Activated T-helper 17 cell treated with anti-CD3 and anti-CD28 coated beads, Interleukin-2, amount 50 U/mL, for 72 hours (primary cell): ENCODE measurements at places on chromosomes 4 and X. TPM values are rescaled to one million over a fixed set of nuclear protein-coding genes. Genes with fewer than 3 reads are reported as not detected.
A peak's percentile ranks its signal among the peaks of the same experiment; 100 is the strongest.

The RAB33A gene
- 36.1 TPM for total RNA-seq

The IL13RA2 gene
- not detected for total RNA-seq

The PDGFRA gene
- total RNA-seq: 0.56 TPM

The FAM47C gene
- total RNA-seq: not detected

The CLIC2 gene
- total RNA-seq: 0.74 TPM

The RTL9 gene
- total RNA-seq: not detected

DNA sequence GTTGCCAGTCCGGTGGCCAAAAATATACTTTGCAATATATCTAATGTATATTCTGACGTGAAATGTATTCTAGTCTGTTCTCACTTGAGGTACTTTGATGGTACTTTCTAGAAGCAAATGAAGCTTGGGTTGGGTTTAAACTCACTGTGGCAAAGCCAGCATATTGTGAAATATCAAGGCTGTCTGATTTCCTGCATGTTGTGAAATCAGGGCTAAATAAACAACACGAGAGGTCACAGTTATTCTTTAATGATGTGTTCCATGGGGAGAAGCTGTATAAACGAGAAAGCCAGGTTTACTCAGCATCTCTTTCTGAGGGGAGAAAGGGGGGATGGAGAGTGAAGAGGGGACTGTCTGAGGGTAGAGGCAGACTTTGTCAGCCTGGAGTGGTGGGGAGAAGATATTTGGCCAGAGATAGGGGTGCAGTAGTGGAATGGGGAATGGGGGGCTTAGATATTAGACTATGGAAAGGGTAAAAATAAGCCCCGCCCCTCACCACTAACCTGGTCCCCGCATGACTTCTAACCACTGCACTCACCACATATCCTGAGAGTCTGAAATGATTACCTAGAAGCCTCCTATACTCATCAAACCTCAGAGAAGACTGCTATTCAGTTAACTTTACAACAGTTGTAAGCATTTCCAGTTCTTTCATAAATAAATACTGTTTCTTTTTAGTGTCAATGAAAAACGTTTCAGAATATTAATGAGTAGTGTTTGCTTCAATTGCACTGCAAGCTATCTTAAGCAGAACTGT is 5.9 kb upstream of the SCARB2 start:
- no peaks in the 10 kb centered on the region for H3K27me3 ChIP-seq
- H3K4me1 ChIP-seq: peaks cover 4% of the 10 kb centered on the region
- no peak overlapping the region for H3K4me3 ChIP-seq
- H3K36me3 ChIP-seq: no peaks in the 10 kb centered on the region
- H3K27ac ChIP-seq: no peak overlapping the region

GRCh38 chr4:79223993-79224776 is 101.7 kb downstream of the NAA11 start:
- ATAC-seq: no peak
- H3K27ac ChIP-seq: no peak overlapping the region
- H3K4me3 ChIP-seq: no peak overlapping the region
- no peaks in the 10 kb centered on the region for H3K36me3 ChIP-seq

DNA sequence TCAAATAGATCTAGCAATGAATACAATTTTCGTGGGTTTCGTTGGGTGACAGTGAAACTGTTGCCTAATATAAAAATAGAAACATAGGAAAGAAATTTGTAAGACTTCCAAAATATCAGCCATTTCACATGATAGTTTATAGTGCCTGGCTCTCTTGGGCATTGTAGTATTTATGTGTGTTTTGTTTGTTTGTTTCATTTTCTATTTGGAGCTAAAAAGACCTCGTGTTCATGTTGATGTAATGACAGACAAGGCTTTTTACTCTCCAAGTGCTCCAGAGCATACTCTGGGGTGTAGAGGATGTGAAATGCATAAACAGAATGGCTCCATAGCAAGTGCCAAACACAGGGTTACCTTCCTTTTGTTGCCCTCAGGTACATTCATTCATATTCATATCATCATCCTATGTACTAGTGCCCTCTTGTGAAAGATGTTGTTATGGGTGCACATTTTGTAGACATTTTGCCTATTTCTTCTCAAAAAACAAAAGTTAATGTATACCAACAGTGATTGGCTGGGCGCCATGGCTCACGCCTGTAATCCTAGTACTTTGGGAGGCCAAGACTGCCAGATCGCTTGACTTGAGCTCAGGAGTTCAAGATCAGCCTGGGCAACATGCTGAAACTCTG is 100.7 kb upstream of the AMOT start:
- no peaks in the 10 kb centered on the region for H3K4me1 ChIP-seq
- no peaks in the 10 kb centered on the region for H3K27me3 ChIP-seq
- no peaks in the 10 kb centered on the region for H3K36me3 ChIP-seq
- no peak for ATAC-seq
- no peak overlapping the region for H3K27ac ChIP-seq
- H3K4me3 ChIP-seq: no peak overlapping the region

DNA sequence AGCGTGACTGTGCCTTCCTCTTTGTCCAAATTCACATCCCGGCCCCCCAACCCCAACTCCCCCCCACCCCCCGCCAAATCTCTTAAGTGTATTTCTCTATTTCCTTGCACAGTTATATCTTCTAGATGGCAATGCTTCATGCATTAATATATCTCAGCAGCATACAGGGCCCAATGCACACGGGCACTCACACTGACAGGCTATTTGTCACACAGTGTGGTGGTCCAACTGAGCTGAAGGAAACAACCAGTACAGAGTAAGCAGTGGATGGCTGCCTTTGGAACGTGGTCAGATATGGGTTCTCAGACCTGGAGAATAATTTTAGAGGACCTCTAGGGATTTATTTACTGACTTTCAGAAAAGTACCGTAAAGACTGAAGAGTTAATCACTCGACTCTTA is 681 bp downstream of the EXOC1 start:
- H3K27me3 ChIP-seq: no peaks in the 10 kb centered on the region
- no peak for ATAC-seq
- H3K4me3 ChIP-seq: no peak overlapping the region
- peaks cover 24% of the 10 kb centered on the region for H3K36me3 ChIP-seq
- H3K27ac ChIP-seq: no peak overlapping the region

- H3K4me1 ChIP-seq: peaks cover 4% of the 10 kb centered on the region
- no peak overlapping the region for H3K4me3 ChIP-seq
- no peaks in the 10 kb centered on the region for H3K36me3 ChIP-seq
- no peak for ATAC-seq
- no peak overlapping the region for H3K27ac ChIP-seq
- H3K27me3 ChIP-seq: no peaks in the 10 kb centered on the region
Measured at GRCh38 chr4:100177126-100177525, 13.1 kb downstream of the DDIT4L start.

DNA sequence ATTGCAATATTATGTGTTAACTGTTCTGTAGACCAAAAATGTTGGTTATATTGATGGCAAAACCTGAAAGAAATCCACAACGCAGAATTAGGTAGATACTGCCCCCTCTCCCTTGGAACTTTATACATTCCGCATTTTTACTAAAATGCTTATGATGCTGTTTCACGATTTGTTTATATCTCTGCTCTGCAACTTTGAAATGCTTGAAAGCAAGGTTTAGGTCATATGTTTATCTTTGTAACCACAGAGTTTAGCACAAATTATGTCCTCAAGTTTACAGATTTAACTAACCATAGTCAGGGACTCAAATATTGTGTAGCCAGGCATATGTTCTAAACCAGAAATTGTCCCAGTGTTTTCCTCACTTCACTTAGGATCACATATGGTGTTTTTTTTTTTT is 66.1 kb upstream of the H2AZ1 start:
- ATAC-seq: no peak
- H3K36me3 ChIP-seq: no peaks in the 10 kb centered on the region
- H3K4me3 ChIP-seq: no peak overlapping the region

DNA sequence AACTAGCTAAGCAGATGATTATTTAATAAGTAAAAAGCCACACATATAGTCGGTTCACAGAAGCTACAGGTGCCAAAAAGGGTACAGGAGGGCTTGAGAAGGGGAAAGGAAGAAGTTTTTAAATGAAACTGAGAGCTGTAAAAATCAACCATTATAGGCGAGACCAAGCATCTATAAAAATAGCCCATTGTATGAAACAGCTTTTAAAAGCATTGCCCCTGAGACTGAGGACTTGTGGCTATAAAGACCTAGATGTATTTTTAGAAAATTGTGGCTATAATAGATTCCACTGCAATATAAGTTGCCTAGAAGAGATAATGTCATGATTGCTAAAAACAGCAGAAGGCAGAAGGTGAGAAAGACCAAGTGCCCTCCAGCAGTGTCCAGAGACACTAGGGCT is 15.0 kb upstream of the TTC29 start:
- H3K27me3 ChIP-seq: peaks cover 40% of the 10 kb centered on the region
- no peaks in the 10 kb centered on the region for H3K36me3 ChIP-seq
- no peak for ATAC-seq

GRCh38 chrX:110182362-110182761 is 135.5 kb downstream of the AMMECR1 start:
- peaks cover 8% of the 10 kb centered on the region for H3K4me1 ChIP-seq
- peak overlapping the region; percentile 2 for H3K4me3 ChIP-seq
- H3K27ac ChIP-seq: peak overlapping the region; percentile 56
- no peaks in the 10 kb centered on the region for H3K27me3 ChIP-seq
